ENCODE measurements at places on chromosomes 13 and 19. TPM values are rescaled to one million over a fixed set of nuclear protein-coding genes. Genes with fewer than 3 reads are reported as not detected.

COMP gene
- total RNA-seq: 0.68 TPM

PLK5 gene
- total RNA-seq: not detected

TIMM29 gene
- total RNA-seq: 19.6 TPM

GAPDHS gene
- 1.6 TPM for total RNA-seq

FXYD3 gene
- total RNA-seq: 1.1 TPM

FGF21 gene
- not detected for total RNA-seq

TEX101 gene
- 0.81 TPM for total RNA-seq

NCCRP1 gene
- total RNA-seq: 0.45 TPM

OR7D2 gene
- total RNA-seq: not detected

TDRD12 gene
- total RNA-seq: 0.89 TPM

Measured in thyroid gland (tissue), 4 donors.